Ovary (tissue), 10 donors: ENCODE measurements at places on chromosomes 3 and 15. TPM values are rescaled to one million over a fixed set of nuclear protein-coding genes. Genes with fewer than 3 reads are reported as not detected.

PSTPIP1 gene
- total RNA-seq, result 10.9 TPM

NEO1 gene
- total RNA-seq, result 43.3 TPM

SCN11A gene
- total RNA-seq, result 0.20 TPM

DNA sequence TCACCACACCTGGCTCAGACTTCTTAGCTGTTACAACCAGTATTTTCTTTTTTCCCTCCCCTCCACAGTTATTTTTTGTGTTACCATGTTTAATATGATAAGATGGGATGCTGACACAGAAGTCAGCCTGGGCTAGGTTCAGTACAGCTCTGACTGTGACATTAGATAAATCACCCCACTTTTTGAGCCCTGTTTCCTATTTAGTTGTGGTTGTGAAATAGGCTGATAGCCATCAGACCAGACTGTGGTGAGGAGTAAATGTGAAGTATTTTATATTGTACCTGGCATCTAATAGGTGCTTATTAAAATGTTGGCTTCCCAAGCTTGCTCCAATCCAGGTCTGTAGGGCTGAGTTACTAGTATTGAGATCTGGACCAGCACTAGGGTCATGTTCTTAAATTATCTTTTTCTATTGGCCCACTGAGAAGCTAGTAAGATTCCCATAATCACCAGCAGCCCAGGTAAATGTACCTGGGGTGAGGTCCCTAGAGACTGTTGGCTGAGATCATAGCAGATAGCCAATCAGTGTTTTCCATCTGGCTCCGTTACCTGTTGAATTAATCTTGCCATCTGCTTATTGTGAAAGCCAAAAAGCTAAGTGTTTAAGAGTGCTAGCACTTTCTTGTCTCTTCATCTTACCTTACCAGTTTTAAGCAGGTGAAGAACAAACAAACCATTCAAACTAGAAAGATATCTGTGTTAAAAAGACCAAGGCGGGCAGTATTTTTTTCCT lies 61.0 kb downstream of the CCK start:
- no peak for DNase-seq
- H3K27me3 ChIP-seq, result no peaks in the 10 kb centered on the region
- no peaks in the 10 kb centered on the region for H3K4me1 ChIP-seq
- H3K36me3 ChIP-seq, result no peaks in the 10 kb centered on the region
- H3K4me3 ChIP-seq, result no peak overlapping the region

P2RY12 gene
- 1.4 TPM for total RNA-seq

HIGD2B gene
- not detected for total RNA-seq

LHFPL4 gene
- total RNA-seq, result not detected

PCLAF gene
- not detected for total RNA-seq

DNA sequence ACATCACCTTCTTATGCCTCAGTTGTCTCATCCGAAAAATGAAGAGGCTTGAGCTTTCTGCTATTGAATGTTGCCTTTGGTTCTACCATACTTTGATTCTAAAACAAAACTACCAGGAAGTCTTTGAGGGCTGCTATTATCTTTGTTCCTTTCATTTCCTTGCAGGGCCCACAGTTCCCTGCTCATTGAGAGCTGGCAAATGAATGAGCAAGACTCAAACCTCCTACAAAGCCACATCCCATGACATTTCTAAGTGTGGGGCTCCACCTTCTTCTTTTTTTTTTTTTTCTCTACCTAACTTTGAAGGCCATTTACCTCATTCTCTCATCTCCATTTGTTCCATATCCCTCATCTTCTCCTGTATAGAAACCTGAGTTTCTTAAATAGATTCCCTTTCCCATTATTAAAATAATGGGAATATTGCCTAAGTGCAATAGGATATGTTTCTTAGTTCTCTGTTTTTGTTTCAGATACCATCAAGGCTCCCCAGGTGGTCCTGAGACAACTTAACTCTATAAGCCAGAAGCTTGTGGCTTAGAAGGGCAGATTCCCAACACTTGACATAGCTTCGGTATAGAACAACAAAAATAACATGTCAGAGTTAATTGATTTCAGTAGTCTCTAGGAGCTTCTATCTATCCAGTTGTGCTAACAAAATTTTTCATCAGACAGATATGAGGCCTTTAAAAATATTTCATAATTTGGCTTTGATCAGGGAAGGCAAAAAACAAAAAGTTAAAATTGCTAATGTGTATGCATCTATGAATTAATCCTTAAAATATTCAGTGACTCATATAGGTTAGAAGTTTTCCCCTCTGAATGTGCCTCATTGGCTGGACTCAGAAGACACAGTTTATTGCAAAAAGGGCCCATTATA lies 951.6 kb downstream of the TUSC7 start:
- no peaks in the 10 kb centered on the region for H3K27me3 ChIP-seq
- no peak for DNase-seq
- no peak overlapping the region for H3K4me3 ChIP-seq
- no peaks in the 10 kb centered on the region for H3K36me3 ChIP-seq
- H3K27ac ChIP-seq, result no peak overlapping the region

NR2F2 gene
- total RNA-seq, result 305 TPM

LYZL4 gene
- not detected for total RNA-seq

DNA sequence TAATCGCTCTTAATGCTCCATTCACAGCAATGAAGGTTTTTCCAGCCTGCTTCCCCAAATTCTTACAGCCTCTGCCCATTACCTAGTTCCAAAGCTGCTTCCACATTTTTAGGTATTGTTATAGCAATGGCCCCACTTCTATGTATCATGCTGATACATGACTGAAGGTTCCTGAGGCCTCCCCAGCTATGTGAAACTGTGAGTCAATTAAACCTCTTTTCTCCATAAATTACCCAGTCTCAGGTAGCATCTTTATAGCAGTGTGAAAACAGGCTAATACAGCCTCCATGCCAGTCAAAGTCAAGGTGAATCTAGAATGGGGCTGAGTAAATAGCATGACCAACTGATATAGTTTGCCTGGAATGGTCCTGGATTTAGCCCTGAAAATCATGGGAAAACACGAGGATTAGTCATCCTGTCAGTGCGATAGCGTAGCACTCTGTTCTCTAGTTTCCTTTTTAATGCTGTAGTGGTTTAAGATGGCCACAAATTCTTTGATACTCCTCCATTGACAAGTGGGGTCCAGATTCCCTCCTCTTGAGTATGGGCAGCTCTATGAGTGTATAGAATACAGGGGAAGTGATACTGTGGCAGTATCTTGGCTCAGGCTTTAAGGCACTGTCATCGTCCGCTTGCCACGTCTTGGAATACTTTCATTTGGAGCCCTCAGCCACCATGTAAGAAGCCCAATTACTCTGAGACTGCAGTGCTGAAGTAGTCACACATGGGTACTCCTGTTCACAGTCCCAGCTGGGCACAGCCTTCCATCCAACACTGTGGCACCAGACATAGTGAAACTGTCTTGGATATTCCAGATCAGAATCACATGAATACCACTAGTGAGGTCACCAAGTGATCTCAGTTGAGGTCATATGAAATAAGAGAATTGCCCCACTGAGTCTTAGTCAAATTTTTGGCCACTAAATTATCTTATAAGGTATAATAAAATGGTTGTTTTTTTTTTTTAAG lies 94.0 kb upstream of the PLCL2 start:
- H3K27me3 ChIP-seq, result no peaks in the 10 kb centered on the region
- no peaks in the 10 kb centered on the region for H3K4me1 ChIP-seq
- DNase-seq, result no peak

DNA sequence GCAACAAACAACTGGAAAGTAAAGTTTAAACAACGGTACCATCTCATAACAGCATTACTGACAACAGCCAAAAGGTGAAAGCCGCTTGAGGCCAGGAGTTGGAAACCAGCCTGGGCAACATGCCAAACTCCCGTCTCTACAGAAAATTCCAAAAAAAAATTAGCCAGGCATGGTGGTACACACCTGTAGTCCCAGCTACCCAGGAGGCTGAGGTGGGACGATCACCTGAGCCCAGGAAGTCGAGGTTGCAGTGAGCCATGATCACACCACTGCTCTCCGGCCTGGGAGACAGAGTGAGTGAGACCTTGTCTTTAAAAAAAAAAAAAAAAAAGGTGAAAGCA lies 4.4 kb downstream of the TNK2 start:
- H3K36me3 ChIP-seq, result no peaks in the 10 kb centered on the region
- H3K4me3 ChIP-seq, result no peak overlapping the region
- DNase-seq, result no peak
- H3K4me1 ChIP-seq, result peaks cover 11% of the 10 kb centered on the region
- H3K27ac ChIP-seq, result no peak overlapping the region

DNA sequence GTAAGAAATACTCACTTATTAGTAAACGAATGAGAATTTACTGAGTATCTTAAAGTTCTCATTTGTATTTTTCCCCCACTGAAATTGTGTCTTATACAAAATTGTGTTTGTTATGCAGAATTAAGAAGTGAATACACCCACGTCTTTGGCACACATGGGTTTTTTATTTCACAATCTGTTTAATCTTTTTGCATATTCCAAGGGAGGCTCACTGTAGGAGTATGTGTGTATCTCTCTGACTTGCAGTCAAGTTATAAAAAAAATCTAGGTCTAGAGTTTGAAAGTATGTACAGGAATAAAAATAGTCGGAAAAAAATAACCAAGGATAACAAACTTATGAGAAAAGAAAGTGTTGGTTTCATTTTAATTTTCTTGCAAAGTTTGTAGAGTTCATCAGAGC lies 255.2 kb downstream of the PDCD6IP start:
- H3K4me3 ChIP-seq, result no peak overlapping the region
- no peaks in the 10 kb centered on the region for H3K27me3 ChIP-seq
- H3K27ac ChIP-seq, result no peak overlapping the region
- no peaks in the 10 kb centered on the region for H3K4me1 ChIP-seq
- no peak for DNase-seq

DNA sequence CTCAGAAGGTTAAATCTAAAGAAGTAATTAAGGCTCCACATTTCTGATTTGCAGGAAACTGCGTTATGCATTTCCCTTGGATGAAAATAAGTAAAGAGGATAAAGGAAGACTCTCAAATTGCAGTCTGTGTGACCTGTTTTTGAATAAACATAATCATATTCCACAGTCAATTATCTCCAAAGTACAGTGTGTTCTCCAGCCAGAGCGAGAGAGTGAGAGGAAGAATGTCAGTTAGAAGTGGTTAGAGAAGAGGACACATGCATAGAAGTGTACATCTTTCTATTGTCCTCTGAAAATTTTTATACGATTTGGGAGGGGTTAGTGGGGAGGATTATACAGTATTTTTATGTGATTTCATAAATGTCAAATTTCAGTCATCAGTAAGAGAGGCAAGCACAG lies 487.1 kb downstream of the LPP start:
- no peaks in the 10 kb centered on the region for H3K27me3 ChIP-seq
- no peaks in the 10 kb centered on the region for H3K36me3 ChIP-seq
- no peak overlapping the region for H3K27ac ChIP-seq
- H3K4me3 ChIP-seq, result no peak overlapping the region

- no peak overlapping the region for H3K4me3 ChIP-seq
- no peak for DNase-seq
- H3K27me3 ChIP-seq, result no peaks in the 10 kb centered on the region
- H3K4me1 ChIP-seq, result peaks cover 5% of the 10 kb centered on the region
- no peaks in the 10 kb centered on the region for H3K36me3 ChIP-seq
Observed at GRCh38 chr15:57156210-57156884, 220.0 kb upstream of the CGNL1 start.

GRCh38 chr15:93973287-93973686 lies 258.1 kb upstream of the MCTP2 start:
- no peaks in the 10 kb centered on the region for H3K36me3 ChIP-seq
- no peak for DNase-seq
- no peak overlapping the region for H3K27ac ChIP-seq
- H3K4me3 ChIP-seq, result no peak overlapping the region

RLBP1 gene
- not detected for total RNA-seq

CAND2 gene
- 25.1 TPM for total RNA-seq

DNA sequence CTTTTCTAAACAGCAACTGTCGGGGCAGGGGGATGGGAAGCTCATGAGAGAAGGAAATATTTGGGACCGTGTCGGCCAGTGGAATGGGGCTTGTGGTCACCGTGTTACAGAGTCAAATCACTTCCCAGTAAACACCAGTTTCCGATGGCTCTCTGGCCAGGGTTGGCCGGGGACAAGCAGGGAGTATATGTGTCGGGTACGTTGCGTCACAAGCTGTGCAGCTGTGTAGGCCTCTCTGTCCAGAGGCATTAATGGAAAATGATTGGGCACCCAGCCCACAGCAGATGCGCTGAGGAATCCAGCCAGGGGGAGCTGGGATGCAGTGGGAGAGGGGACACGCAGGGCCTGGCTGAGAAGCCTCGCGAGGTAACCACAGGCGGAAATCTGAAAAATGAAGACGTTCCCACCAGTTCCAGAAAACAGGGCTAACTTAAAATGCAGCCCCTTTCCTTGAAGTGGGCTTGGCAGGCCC lies 15.8 kb upstream of the ALDH1A3 start:
- no peak overlapping the region for H3K27ac ChIP-seq
- DNase-seq, result no peak
- H3K36me3 ChIP-seq, result no peaks in the 10 kb centered on the region
- peaks cover 2% of the 10 kb centered on the region for H3K4me1 ChIP-seq
- H3K27me3 ChIP-seq, result no peaks in the 10 kb centered on the region

DNA sequence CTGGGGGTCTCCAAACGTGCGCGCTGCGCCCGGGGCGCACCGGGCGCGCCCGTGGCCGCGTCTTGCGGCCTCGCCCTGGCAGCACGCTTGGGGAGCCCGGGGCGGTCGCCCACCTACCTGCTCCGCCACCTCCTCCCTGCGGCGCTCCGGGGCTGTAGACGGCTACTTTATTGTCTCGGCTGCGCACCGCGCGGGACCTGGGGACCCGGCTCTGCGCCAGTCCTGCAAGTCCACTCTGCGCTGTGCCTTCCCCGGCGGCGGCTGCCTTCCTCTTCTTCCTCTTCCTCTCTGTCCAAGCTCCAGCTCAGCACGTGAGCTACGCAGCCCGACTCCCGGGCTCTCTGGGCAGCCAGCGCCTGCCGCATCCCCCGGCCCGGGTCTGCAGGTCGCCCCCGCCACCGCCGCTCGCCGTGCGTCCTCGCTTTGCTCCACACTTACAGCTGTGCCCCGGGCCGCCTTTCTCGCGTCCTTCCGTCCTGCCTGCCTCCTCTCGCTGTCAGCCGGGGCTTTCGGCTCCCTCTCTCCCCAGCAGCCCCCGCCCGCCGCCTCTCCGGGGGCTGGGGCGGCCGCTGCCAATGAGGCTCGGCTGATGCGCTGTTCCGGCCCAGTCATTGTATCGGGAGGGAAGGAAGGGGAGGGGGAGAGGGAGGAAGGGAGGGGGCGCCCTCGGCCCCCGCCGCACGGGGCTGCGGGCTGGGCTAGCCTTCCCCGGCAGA lies 156.4 kb upstream of the FRMD4B start:
- H3K27ac ChIP-seq, result no peak overlapping the region
- H3K4me1 ChIP-seq, result no peaks in the 10 kb centered on the region
- no peaks in the 10 kb centered on the region for H3K36me3 ChIP-seq
- H3K27me3 ChIP-seq, result no peaks in the 10 kb centered on the region

- H3K27ac ChIP-seq, result no peak overlapping the region
- no peaks in the 10 kb centered on the region for H3K36me3 ChIP-seq
- no peaks in the 10 kb centered on the region for H3K4me1 ChIP-seq
- H3K4me3 ChIP-seq, result no peak overlapping the region
- no peaks in the 10 kb centered on the region for H3K27me3 ChIP-seq
Observed at GRCh38 chr3:83946049-83946448, 1012.7 kb upstream of the CADM2 start.
